ENCODE measurements at places on chromosomes 1 and 21. TPM values are rescaled to one million over a fixed set of nuclear protein-coding genes. Genes with fewer than 3 reads are reported as not detected.

- no peak for DNase-seq
These were observed 68.9 kb upstream of the ACTL8 start for GRCh38 chr1:17686258-17686657.

TCEA3 gene
- total RNA-seq = 1.5 TPM

DNA sequence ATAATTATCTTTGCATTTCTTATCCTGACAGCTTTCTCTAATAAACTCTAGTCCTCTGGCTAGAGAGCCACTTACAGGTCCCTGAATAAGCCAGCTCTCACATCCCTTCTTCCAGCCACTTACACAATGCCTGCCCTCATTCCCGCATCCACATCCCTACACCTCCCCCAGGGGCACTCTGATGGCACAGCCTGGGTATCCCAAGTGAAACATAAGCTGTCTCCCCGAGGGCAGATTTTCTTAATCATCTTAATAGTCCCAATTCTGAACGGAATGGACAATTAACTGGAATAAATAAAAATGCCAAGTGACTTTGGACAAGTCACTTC, 4.9 kb downstream of the RHOC start:
- DNase-seq = no peak

C1orf35 gene
- total RNA-seq = 61.2 TPM

DNA sequence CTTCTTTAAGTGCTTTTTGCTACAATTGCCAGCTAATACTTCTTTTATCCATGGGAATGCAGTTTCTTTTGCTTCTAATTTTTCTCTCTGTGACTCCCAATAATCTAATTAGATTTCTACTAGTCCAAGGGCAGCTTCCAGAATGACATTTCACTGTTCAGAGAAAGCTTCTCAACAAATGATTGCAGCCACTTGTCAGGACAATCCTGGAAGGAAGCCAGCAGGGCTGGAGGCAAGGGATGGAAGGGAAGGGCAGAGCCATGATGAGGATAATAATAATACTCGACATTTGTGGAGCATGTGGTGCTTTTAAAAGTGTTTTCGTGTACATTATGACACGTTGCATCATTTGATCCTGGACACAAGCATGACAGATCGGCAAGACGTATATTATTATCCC, 19.4 kb downstream of the F11R start:
- DNase-seq = no peak

DIO1 gene
- total RNA-seq = 0.27 TPM

GRCh38 chr1:181669246-181669645, 185.9 kb downstream of the CACNA1E start:
- DNase-seq = no peak

HSF2BP gene
- total RNA-seq = 12.9 TPM

DNA sequence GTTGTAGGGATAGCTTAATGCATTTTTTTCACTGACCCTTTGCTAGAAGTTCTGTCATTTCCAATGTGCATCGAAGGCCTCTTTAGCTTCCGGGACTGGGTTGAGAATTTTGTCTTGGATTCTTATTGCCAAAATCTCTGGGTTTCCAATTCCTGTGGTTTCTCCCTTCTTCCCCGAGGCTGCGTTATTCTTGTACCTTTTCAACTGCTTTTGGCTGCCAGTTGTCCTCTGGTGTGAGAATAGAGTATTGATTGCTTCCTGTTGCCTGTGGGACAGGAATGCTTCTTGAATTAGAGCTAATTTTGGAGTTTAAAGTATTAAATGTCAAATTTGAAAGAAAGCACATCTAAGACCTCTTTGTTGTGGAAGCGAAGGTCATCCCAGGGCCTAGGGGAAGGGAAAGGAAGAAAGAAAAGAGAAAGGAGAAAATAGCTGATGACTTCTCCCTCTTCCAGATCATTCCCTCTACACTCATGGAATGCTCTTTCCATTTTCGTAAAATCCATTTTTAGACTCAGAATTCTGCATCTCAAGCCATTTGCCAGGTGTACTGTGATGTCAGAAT, 21.1 kb downstream of the HUNK start:
- DNase-seq = no peak
